ENCODE measurements at places on chromosomes 1 and 21.

GRCh38 chr1:74771913-74772515 lies 39.1 kb downstream of the TYW3 start:
- no peak for DNase-seq

- DNase-seq: no peak
These were observed 1.2 kb upstream of the NUCKS1 start for GRCh38 chr1:205751036-205751651.

DNA sequence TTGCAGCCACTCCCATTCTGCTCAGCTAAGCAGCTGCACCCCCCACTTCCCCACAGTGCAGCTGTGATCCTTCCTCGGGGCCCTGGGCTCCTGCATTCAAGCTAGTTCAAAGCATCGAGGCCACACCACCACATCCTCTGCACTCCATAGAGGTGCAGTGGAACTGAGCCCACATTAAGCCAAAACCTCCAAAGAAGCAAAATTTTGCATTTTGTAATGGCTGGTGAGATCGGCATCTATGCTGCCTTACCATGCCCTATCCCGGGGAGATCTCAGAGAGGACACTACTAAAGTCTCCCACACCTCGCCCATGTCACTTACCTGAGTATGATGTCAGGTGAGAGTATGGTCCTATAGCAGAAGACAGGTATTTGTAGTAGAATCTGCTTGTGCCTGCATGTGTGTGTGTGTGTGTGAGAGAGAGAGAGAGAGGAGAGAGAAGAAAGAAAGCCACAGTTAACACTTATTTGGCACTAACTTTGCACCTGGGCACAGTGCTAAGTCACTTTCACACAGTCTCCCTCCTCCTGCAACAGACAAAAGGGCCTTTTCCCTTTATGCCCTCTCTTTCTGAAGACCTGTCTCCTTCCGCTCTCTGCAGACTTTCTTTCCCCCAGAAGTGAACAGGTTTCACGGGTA lies 89.8 kb downstream of the KIF14 start:
- DNase-seq: no peak

- no peak for DNase-seq
These were observed 59.1 kb upstream of the SEC16B start for GRCh38 chr1:178028841-178029481.

- no peak for DNase-seq
These were observed 2.5 kb downstream of the WNT3A start for GRCh38 chr1:228009116-228009827.

GRCh38 chr21:25496825-25497482 lies 110.3 kb downstream of the MRPL39 start:
- no peak for DNase-seq
